ENCODE measurements at places on chromosomes 13 and 19.

DNA sequence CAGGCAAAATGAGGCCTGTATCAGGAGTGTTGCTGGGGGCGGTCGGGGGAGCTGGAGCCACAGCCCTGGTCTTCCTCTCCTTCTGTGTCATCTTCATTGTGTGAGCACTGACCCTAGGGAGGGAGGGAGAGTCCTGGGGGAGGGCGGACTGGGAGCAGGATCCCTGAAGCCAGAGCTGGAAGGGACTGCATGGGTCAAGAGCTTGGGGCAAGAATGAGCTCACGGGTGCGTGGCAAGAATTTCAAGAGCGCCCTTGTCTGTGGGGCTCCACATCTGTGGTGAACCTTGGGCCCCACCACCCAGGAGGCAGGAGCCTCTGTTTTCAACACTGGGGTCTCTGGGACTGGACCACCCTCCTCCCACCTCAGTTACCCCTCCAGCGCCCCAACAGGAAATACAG, 4.7 kb downstream of the SIGLEC7 start:
- DNase-seq = no peak

DNA sequence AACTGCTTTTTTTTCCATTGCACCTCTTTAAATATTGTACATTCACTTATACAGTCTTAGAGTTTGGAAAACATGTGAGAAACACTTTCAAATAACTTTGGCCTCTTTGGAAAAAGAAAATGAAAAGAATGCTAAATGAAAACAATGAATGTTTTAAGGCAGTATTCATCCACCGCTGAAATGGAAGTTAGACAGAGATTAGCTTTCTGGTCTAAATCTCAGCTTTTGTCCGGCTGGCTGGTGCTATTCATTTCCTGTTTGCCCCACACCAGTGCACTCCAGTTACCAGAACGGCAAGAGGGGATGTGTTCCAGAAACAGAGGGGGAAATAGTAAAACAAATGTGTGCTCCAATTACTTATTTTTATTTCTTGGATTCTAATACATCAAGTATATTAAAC, 1201.3 kb downstream of the EFNB2 start:
- no peak for DNase-seq

DNA sequence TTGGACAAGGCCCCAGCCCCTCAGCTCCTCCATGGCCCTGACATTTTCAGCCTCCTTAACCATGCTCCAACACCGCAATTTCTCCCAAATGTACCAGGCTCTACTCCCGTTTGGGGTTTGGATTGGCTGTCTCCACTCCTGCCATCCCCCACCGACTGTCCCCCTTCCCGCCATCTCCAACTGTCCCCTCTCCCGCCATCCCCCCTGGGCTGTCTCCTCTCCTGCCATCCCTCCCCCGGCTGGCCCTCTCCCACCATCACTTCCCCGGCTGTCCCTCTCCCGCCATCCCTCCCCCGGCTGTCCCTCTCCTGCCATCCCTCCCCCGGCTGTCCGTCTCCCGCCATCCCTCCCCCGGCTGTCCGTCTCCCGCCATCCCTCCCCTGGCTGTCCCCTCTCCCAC, 5.4 kb downstream of the BCAT2 start:
- no peak for DNase-seq

GRCh38 chr13:101149735-101150384, 266.4 kb downstream of the NALCN start:
- DNase-seq = no peak

GRCh38 chr13:99572921-99573320, 71.6 kb downstream of the TM9SF2 start:
- no peak for DNase-seq

GRCh38 chr19:11446652-11447301, 11.3 kb downstream of the PRKCSH start:
- peak; percentile 42 for DNase-seq

DNA sequence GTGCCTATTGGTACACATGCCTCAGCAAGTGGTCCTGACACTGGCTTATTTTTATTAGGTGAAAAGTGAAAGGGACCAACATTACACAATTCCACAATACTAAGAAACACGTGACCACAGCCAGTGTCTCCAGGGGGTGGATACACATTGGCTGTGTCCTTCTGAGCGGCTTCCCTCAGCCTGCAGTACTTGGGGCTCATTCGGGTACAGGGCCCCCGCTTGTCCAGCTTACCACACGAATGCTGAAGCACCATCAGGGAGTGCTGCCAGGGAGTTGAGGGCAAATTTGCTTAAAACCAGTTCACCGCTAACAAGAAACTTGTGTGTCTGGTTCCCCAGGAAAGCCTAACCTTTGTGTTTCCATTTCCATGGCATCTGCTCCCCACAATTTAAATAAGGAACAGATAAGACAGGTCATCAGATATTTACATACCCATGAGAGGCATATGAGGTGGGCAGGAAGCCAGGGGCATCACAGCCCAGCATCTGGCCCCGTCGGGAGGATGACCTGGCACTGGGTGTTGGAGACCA, 23.3 kb downstream of the PBX4 start:
- DNase-seq = no peak

DNA sequence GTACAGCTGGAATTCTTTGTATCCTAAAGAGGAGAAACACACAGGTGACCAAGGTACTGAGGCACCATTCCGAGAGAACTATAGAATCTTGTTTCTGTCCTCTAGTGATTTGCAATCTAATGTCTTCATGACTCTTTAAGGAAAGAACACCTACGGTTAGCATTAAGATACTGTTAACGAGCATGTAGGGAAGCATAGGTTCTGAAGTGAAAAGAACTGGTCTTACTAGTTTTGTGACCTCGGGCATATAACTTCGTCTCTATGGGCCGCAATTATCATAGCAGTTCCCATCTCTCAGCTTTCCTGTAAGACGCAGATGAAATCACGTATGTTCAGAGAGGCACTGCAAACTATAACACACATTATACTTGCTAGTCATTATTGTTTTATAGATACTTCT, 193.0 kb upstream of the NBEA start:
- DNase-seq = no peak

- DNase-seq = no peak
These were observed 4.9 kb downstream of the SULT2B1 start for GRCh38 chr19:48556825-48557224.

DNA sequence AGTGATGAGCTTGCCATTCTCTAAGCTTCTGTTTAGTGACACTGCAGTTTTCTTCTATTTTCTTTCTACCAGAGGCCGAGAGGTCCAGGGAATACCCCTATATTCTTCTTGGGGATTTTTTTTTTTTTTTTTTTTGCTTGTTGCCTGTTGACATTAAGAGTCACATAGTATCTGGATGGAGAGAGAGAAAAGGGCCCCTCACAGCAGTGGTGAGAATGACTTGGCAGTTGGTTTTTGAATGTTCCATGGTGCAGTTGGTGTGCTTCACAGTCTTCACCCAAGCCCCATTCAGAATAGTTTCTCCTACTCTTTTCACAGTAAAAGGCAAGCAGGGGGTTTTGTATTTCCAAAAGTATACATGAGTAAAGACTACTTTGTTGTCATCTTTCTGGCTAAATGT, 577.9 kb downstream of the LMO7 start:
- DNase-seq = no peak

GRCh38 chr19:12611361-12611699, 610 bp downstream of the ZNF791 start:
- DNase-seq = no peak

DNA sequence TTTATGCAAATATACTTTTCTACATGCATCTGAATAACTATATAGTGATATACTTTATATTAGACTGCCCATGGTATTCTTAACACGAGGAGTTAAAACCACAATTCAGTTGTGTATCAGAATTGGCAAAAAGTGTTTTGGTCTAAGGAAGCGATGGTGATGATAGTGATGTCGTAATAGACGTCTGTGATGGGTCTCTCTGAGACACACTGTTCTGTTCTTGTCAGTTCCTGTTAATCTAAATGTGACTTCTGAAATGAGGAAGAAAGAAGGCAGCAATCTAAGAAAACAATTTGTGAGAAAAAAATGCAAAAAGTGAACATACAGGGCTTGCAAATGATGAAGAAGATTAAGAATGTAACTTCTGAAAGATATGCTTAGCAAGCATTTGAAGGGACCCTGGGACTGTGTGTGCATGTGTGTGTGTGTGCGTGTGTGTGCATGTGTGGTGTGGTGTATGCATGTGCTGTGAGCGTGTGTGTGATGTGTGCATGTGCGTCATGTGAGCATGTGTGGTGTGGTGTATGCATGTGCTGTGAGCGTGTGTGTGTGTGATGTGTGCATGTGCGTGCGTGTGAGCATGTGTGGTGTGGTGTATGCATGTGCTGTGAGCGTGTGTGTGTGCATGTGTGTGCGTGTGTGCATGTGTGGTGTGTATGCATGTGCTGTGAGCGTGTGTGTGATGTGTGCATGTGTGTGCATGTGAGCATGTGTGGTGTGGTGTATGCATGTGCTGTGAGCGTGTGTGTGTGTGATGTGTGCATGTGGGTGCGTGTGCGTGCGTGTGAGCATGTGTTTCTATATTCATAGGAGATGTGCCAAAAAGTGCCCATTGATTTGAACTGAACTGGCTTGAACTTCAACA, 131.8 kb downstream of the IRS2 start:
- DNase-seq = no peak

GRCh38 chr13:30708541-30708940, 26.8 kb upstream of the ALOX5AP start:
- no peak for DNase-seq

DNA sequence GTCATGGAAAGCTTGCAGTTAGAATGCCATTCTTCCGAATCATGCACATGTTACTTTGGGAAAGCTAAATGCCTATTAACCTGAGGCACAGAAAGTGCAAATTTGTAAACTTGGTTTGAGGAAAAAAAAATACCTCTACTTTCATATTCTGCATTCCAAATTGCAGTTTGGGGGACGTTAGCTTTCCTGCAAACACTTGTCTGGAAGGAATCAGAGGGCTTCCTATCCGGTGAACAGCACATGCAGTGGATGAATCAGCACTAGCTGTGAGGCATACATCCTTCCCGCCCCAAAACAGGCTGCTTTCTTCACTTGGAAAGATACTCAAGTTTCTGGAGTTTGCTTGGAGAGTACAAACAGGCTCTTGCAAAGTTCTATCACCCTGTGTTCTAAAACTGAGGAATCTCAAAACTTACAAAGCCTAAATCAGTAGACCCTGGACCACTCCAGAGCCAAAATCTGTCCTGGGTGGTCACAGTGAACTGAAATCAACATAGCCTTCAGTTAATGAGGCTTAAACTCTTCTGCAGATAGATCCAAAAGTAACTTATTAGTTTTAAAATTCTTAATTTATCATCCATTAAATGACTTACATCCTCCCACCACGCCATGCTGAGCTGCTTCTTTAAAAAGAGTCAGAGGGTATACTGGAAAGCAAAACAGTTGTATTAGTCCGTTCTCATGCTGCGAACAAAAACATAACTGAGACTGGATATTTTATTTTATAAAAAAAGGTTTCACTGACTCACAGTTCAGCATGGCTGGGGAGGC, 802.3 kb upstream of the ARGLU1 start:
- DNase-seq = no peak

GRCh38 chr13:106623799-106624460, 56.0 kb upstream of the ARGLU1 start:
- no peak for DNase-seq

- no peak for DNase-seq
These were observed 12.8 kb upstream of the ADGRL1 start for GRCh38 chr19:14218620-14219330.

DNA sequence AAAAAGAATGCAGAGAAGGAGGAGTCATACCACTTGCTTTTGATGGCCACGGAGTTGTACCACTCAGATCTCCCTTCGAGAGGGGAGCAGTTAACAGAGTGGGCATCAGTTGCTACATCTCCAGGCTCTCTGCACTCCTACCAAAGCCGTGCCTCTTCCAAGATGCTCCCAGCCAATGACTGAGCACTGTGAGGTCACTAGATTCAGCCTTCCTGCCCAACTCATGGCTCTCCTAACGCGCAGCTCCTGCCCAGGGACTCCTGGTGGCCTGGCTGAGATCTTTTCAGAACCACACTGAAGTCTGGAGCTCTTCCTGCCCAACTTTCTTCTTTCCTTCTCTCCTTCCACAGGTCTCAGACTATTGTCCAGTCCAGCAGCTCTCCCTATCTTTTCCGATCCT, 66.7 kb downstream of the LHFPL6 start:
- DNase-seq = no peak

DNA sequence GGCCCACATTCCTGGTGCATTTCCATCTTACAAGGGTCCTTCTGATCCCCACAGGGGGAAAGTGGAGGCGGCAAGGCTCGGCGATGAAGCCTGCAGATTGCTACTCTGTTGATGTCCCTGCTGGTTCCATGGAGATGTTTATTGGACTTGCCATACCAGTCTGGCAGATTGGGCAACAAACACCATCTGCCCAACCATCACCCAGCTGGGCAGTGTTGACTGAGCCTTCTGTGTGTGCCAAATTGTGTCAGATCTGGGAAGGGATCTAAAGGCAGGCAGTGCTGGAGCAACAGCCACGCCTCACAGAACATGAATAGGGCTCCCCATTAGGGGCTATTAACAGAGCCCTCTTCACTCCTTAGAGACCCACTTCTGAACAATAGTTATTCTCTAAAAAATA, 35.0 kb downstream of the FLT1 start:
- no peak for DNase-seq

GRCh38 chr19:47095476-47096099, 18.0 kb downstream of the ZC3H4 start:
- DNase-seq = no peak

DNA sequence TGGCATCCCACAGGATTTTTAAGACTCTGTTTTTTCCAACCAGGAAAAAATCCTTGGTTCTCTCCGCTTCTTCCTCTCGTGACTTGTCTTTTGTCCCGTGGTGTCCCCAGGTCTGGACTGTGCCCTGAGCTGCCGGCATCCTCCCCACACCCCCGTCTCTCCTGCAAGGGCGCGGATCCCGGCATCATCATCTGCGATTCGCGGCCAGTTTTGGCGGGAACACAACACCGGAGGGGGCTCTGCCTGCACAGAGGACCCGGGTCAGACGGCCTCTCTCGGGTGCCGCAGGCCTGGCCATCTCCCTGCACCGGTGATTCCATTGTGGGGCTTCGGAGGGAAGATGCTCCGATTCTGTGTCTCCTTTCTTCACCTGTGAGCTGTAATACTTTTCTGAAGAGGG, 18.8 kb upstream of the GAS6 start:
- DNase-seq = no peak

DNA sequence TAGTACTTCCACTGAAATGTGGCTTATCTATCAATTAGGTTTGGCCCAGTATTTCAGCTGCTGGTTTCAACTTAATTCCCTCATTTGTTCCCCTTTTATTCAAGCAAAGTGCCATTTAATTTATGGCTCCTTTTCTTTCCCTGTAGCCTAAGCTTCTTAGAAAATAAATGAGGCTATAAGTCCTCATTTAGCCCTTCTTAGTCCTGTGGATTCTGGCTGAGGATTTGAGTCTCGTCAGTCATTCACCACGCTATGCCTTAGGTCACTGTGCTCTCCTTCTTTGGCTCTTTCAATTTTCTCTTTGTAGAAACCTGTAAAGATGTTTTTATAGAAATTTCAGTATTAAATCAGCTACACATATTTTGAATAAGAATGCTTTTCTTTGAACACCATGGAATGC, 579.1 kb downstream of the GPC6 start:
- no peak for DNase-seq

- no peak for DNase-seq
These were observed 14.0 kb upstream of the TMPRSS9 start for GRCh38 chr19:2345794-2346663.
